ENCODE measurements at places on chromosomes 7 and 10. TPM values are rescaled to one million over a fixed set of nuclear protein-coding genes. Genes with fewer than 3 reads are reported as not detected.
A peak's percentile ranks its signal among the peaks of the same experiment; 100 is the strongest.

DNA sequence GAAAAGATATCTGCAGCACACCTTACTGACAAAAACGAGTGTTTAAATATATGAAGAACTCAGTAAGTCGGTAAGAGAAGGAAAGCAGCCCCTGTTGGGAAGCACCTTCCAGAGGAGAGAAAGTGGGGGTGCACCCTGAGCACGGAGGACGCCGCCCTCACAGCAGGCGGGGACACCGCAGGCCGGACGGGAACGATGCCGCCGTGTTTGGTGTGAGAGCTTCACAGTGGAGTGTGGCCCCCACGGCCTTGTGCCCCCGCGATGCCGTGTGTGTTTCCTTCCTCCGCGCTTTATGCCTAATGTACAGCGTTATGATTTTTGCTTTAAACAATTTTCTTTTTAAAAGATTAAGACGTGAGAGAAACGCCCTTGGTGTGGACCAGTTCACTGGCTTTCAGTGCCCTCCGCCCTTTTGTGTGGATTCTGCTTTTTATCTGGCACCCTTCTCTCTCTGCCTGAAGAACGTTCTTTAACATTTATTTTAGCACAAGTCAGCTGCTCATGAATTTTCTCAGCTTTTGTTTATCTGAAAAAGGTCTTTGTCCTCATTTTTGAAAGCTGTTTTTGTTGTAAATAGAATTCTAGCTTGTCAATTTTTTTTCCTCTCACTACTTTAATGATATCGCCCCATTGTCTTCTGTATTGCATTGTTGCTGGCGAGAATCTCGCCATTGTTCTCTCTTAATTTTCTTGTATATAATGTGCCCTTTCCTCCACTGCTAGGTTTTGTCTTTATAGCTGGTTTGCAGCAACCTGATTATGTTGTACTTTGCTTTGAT is 110.7 kb downstream of the INPP5A start:
- DNase-seq: peak; percentile 12

DNA sequence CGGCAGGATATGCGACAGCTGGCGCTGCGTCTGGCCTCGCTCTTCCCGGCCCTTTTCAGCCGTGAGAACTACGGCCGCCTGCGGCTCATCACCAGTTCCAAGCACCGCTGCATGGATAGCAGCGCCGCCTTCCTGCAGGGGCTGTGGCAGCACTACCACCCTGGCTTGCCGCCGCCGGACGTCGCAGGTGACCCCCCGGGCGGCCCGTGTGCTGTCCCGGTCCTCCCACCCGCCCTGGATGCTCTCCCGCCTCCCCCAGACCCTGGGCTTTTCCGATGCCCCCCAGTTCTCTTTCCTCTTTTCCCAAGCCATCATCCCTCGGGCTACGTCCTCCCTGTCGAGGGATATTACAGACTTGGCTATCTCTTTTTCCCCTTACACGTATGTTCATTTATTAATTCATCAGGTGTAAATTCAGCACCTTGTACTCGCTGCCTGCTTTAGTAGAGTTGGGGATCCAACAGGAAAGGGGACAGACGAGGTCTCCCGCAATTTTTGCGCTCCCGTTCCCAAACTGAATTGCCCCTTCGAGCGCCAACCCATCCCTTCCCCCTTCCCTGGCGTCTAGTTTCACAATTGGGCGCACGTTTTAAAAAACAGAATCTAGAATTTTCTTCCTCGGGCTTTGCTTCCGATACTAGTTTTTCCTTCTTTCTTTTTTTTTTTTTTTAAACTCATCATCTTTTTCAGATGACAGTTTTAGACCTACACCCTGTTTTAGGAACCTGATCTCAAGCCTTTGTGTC is 846 bp downstream of the MINPP1 start:
- peak; percentile 53 for DNase-seq

GRCh38 chr10:43890124-43890523 is 241.4 kb upstream of the ZNF32 start:
- no peak for DNase-seq

GRCh38 chr7:94901981-94902380 is 5.4 kb upstream of the PPP1R9A start:
- DNase-seq: no peak

- no peak for DNase-seq
Measured at GRCh38 chr10:84822931-84823630, 494.7 kb downstream of the CCSER2 start.

DNA sequence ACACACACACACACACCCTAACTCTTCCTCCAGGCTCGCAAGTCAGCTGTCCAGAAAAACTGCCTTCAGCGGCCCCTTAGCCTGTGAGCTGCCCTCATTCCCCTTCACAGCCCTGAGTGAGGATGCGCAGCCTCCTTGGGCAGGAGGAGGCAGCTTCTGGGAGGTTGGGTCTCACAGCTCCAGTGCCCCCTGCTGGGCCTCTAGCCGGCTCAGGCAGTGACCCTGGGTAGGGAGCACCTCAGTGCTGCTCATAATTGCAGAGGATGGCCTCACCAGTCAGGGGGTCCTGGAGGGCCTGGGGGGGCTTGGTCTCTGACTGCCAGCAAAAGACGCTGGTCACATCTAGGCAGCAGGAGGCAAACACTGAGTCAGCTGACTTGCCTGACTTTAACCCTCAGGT is 43.7 kb downstream of the ZNF273 start:
- no peak for DNase-seq

- no peak for DNase-seq
Measured at GRCh38 chr10:26219676-26220075, 3.1 kb downstream of the GAD2 start.

GRCh38 chr7:121480566-121481335 is 84.6 kb upstream of the FAM3C start:
- DNase-seq: no peak

GRCh38 chr7:51455948-51456347 is 139.3 kb upstream of the COBL start:
- no peak for DNase-seq

GRCh38 chr7:96589038-96589437 is 120.6 kb downstream of the SEM1 start:
- no peak for DNase-seq

- DNase-seq: peak; percentile 55
Measured at GRCh38 chr10:79081353-79082034, 12.7 kb downstream of the ZMIZ1 start.

- DNase-seq: no peak
Measured at GRCh38 chr7:121605317-121605680, 209.2 kb upstream of the FAM3C start.

- no peak for DNase-seq
Measured at GRCh38 chr7:143217806-143218205, 4.0 kb upstream of the TAS2R40 start.

DNA sequence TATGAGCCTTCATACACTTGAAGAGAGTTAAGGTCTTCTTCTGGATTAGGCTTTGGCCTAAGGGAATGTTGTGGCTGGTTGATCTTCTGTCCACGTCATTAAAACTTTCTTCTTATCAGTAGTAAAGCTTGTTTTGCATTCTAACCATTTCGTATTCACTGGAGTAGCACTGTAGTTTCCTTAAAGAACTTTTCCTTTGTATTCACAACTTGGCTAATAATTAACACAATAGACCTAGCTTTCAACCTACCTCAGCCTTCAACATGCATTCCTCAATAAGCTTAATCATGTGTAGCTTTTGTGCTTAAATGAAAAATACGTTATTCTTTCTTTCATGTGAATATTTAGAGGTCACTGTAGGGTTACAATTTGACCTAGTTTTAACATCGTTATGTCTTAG is 42.8 kb downstream of the AKR1C8 start:
- DNase-seq: no peak

- no peak for DNase-seq
Measured at GRCh38 chr7:41107938-41108448, 594.9 kb downstream of the INHBA start.

DNA sequence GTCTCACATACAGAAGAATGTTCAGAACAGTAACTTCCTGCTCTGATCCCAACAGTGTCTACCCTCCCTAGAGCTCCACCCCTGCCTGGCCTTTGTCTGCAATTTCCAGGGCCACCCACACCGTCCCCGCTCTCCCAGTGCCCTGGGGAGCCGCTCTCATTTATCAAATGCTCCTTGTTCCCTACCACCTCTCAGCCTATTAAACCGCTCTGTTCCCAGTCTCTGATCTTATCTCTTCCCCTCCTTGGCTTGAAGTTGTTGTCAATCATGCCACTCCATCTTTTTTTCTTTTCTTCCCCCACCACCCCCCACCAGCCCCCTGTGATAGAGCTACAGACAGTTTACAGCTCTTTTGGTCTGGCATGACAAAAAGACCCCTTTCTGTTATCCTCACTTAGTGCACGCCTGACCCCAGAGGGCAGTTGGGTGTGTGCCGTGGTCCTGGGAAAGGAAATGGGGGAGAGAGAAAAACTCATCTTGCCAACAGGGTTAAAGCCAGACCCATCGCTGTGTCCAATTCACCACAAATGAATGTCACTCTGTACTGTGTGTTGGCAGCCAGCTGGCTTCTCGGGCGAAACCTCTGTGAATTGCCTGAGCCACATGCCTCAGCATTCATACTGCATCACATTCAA is 28.8 kb upstream of the HECTD2 start:
- DNase-seq: peak; percentile 25

The ACBD7 gene
- not detected for total RNA-seq

The KLF14 gene
- total RNA-seq: 0.11 TPM

The TWIST1 gene
- total RNA-seq: 1.3 TPM

The CPA2 gene
- total RNA-seq: not detected

The NKX2-3 gene
- not detected for total RNA-seq

The SPDYE16 gene
- 0.22 TPM for total RNA-seq

The TUBAL3 gene
- total RNA-seq: 0.36 TPM
